ENCODE measurements at places on chromosomes 3 and 15.

DNA sequence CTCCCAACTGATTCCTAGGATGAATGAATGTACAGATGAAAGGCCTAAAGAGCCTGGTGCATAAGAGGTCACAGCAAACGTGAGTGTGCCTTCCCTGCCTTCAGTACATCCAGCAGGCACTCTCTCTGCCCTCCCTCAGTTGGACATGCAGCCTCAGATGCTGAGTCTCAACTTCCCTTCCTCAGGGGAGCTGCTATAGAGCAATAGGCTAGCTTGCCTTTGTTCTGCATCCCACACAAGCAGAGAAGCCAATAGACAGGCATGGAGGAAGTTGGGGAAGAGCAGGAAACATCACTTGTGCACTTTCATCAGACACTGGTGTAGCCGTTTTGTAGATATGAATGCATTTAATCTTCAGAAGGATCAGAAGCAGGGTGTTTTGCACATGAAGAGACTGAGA is 147.5 kb upstream of the THBS1 start:
- no peak for DNase-seq

GRCh38 chr3:174110761-174111160 is 713.2 kb downstream of the NLGN1 start:
- DNase-seq: no peak

- no peak for DNase-seq
Observed at GRCh38 chr3:30684356-30684755, 78.0 kb downstream of the TGFBR2 start.

GRCh38 chr15:72184165-72184811 is 13.3 kb downstream of the GRAMD2A start:
- no peak for DNase-seq

GRCh38 chr3:10962481-10963036 is 30.0 kb upstream of the SLC6A1 start:
- no peak for DNase-seq

DNA sequence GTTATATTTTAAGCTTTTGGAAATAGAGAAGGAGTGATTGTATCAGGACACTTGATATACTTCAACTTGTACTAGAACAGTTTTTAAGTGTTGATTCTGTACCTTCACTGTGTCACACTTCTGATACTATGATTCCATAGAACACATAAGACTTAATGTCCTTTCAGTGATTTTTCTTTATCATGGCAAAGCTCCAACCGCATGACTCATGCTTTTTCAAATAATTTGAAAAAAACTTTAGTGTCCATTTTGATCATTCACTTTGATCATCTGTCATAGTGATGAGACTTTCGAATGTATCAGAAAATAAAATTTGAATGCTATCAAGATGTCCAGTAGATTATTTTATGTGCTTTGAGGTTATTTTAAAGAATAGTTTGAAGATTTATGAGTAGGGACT is 32.0 kb downstream of the AP4E1 start:
- DNase-seq: no peak

DNA sequence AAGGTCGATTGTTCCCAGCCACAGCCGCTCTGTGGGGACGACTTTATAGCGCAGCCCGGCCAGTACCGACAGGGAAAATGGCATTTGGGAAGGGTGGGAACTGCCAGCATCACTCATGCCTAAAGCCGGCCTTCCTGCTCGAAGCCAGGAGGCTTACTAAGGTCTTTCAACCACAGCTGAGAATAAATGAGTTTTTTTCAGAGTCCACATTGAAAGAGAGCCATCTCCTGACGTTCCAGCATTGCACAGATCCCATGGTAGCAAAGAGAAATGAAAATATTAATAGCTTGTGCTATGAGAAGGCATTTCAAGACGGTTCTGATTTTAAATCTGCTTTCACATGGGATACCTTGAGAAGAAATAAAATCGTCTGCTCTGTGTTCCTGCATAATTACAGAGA is 230.2 kb upstream of the IGF1R start:
- DNase-seq: no peak

DNA sequence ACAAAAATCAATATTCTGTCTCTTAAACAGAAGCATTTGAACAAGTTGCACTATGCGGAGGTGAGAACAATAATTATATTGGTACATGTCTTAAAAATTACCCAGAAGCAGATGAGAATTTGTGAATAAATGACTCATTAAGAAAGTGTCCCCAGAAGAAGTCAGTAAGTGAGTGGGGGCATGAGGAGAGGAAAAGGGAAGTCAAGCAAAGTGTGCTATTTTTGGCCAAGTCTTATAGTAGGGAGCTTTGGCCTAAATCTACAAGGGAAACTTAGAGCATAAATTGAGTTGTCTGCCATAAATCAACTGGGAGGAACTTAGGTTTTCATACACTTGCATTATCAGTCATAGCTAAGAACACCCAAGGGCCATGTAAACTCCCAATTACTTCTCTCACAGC is 86.9 kb upstream of the SATB1 start:
- DNase-seq: no peak

DNA sequence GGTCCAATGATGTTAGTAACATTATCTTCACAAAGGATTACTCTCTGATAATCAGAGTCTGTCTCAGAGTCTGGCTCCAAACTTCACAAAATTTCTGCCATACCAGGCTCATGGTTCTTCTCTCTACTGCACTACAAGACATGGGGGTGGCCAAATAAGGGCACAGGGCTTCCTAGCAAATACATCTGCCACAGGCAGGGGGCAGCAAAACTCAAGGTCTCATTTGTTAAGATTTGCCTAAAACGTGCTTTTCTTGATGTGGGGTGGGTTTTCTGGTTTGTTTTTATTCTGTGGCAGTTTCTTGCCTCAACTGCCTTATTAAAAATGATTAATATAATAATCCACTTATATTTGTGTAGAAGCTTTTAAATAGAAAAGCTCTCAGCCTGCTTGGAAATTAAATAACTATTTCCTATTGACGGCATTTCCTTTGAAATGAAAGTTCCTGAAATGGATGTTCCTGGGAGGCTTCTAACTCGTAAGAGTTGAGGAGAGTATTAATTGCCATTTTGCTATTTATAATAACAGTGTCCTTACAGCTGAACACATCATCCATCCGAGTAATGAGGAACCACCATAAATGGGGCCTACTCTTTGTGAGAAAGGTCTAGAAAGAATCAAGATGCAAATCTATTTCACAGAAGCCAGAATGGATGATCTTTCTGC is 53.8 kb downstream of the SST start:
- DNase-seq: peak; percentile 12

- no peak for DNase-seq
Observed at GRCh38 chr3:4583416-4583815, 90.3 kb downstream of the ITPR1 start.

DNA sequence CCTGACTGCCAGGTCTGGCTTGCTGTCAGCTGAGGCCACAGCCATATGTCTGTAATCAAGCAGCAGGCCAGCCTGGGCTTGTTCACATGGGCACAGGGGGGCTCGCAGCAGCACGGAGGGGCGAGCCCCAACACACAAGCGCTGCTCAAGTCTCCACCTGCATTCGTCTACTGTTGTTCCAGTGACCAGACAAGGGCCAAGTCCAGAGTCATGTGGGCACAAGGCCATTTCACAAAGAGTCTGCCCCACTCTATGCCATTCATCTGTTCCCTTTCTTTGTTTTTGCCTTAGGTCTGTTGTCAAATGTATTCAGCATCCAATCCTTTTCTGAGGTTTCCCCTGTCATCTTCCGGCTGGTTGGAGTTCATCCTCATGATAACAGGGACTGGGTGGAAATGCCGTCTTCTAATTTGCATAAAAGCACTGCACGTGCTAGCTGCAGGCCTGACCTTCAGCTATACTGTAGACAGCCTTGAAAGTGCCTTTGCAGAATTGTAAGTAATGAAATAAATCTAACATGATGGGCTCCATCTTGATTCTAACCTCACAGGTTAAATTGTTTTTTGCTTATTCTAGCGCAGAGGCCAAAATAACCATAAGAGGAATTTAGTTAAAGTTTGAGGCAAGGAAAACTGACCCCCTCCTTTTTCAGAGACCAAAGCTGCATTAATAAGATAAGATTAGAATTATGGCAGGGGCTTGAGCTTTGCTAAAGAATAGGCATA is 28.6 kb upstream of the KBTBD12 start:
- DNase-seq: no peak

- no peak for DNase-seq
Observed at GRCh38 chr3:49967291-49967690, 27.3 kb downstream of the RBM6 start.

DNA sequence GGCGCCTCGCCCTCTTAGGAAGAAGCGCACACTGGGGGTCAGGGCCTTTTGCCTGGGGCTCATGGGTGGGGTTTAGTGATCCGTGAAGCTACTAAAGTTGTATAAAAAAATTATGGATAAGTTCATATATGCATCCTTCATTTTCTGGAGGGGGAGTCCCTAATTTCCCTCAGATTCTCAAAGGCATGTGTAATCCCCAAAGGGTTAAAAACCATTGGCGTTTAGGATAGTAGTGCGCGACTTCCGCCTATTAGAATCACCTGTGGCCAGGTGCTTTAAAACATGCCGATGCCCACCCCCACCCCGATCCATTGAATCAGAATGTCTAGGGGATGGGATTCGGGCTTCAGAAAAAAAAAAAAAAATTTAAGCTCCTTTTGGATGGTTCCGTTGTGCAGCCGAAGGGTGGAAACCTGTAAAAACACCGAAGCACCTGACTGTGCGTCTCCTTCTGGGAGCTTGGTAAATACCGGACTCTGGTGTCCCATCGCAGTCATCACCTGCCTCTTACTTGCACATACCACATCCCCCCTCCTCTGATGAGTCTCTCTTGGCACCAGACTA is 570 bp downstream of the APH1B start:
- DNase-seq: no peak

- no peak for DNase-seq
Observed at GRCh38 chr3:34132069-34132692, 333.8 kb downstream of the PDCD6IP start.

DNA sequence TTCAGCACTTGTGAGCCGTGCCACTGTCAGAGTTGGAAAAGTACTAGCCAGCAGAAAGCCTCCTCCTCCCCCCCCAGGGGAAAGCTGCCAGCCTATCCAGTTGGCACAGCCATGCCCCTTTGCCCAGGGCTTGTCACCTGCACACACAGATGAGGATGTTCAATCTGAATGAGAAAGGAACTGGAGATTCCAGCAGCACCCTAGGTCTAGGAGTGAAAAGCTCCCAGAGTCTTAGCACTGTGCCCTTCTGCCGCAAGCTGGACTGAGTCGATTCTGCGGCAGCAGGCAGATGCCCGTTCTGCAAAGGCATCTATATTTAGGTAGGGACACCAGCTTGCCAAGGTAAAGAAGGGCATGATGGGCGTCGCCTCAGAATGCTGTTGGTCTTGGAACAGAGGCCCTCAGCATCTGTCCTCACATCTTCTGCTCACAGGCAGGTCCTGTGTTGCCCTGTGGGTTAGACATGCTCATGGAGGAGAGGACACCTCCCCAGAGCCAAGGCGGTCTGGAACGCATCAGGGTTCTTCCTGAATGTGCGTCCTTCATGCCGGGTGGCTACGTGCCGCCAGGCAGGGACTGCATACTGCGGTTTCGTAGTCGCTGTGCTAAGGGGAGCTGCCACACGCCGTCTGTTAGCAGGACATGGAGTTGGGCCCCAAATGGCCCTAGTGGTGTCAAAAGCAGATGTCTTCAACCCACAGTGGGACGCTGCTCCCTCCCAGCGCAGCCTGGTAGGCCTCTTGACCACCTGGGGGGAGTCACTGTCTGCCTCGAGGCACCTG is 109.5 kb downstream of the VGLL4 start:
- no peak for DNase-seq

DNA sequence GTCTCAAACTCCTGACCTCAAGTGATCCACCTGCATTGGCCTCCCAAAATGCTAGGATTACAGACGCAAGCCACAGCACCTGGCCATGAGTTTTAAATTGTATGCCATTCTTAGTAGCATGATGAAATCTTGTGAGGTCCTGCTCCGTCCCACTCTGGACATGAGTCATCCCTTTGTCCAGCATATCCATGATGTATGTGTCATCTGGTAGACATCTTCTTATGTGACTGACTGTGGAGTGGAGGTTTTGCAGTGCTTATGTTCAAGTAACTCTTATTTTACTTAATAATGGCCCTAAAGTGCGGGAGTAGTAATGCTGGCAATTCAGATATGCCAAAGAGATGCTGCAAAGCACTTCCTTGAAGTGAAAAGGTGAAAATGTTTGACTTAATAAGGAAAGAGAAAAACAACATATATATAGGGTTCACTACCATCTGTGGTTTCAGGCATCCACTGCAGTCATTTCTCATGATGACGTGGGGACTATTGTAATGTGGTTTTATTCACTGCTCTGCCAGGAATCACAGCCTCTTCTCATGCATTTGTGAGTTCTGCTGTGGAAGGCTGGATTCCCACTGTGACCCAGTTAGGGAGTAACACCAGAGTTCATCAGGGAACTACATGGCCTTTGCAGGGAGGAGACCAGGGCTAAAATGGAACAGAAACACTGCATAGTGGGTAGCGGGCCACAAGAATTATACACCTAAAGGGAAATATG is 204.6 kb upstream of the STRIT1 start:
- DNase-seq: no peak

DNA sequence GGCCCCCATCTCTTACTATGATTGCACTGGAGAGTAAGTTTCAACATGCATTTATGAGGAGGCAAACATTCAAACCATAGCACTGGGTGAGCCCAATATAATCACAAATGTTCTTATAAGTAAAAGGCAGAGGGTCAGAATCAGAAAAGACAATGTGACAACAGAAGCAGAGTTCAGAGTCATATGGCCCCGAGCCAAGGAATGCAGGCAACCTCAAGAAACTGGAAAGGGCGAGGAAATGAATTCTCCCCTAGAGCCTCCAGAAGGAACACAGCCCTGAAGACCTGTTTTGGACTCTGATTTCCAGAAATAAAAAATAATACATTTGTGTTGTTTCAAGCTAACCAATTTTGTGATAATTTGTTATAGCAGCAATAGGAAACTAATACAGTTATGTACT is 81.3 kb upstream of the ABI3BP start:
- DNase-seq: no peak

DNA sequence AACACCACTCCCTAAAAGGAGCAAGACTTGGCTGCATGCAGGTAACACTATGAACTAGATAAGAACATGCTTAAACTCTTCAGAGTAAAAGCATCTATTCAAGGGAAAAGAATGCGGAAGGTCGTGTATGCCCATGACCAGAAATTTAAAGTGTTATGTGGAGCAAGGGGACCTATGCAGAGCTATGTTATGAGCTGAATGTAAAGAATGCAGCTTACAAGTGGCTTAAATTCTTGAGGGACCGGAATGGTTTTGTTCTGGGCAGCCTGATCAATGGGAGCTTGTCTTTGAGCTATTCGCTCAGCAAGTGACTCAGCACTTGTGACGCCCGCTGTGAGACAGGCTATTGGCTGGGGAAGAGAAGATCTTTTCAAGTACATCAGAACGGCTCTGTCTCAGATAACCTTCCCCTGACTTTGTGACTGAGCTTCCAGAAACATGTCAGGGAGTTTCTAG is 367.5 kb upstream of the THBS1 start:
- no peak for DNase-seq

GRCh38 chr3:126149256-126149902 is 31.0 kb downstream of the ALDH1L1 start:
- no peak for DNase-seq

- no peak for DNase-seq
Observed at GRCh38 chr15:71294911-71295602, 179.8 kb downstream of the THSD4 start.

DNA sequence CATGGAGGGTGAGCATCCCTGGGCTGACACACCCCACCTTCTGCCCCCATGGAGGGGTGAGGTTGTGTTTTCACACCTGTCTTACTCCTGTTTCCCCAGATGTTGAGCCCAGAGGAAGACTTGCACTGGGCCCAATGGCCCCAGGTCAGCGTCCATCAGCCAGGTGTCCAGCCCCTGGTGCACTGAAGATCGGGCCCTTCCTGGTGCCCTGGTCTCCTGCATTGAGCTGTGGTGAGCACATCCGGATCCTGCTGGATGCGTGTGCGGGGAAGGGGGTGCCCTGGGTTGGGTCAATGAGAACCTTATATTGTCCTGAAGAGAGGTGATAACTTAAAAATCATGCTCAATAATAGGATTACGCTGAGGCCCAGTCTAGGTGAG is 227.3 kb downstream of the SNRPN start:
- DNase-seq: no peak

Data from stimulated activated CD8-positive, alpha-beta memory T cell treated with anti-CD3 and anti-CD28 coated beads, Interleukin-7, amount 100 ng/mL, for 1 hour (primary cell).